ENCODE measurements at places on chromosomes 7 and 10. TPM values are rescaled to one million over a fixed set of nuclear protein-coding genes. Genes with fewer than 3 reads are reported as not detected.

Gene ZNF467
- 6.5 TPM for total RNA-seq

DNA sequence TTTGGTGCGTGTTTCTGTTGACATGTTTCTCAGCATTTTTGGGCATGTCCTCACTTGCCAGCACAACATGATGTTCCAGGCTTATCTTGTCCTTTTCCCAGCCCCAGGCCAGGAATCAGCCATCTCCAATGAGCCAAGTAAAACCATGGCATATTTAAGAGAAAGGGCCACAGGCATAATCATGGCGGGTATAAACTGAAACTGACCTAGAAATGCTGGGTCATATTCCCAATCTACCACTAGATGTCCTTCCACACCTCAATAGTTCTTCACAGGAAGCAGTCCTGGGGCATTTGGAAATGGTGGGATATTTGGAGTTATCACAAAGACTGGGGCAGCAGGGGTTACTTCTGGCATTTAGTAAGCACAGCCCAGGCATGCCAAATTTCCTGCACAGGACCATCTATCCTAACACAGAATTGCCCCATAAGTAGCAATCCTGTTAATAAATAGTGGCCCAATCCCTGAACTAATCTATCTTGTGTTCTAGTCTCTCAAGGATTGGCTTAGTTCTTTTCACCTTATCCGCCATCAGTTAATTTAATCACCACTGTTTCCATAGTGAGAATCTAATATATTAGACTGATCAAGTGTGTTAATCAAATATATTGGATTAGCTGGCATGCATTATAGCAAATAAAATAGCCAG, 101.6 kb downstream of the NPSR1 start:
- DNase-seq: peak; percentile 54
- H3K27me3 ChIP-seq: peaks cover 2% of the 10 kb centered on the region
- no peaks in the 10 kb centered on the region for H3K4me1 ChIP-seq
- no peak overlapping the region for H3K27ac ChIP-seq

DNA sequence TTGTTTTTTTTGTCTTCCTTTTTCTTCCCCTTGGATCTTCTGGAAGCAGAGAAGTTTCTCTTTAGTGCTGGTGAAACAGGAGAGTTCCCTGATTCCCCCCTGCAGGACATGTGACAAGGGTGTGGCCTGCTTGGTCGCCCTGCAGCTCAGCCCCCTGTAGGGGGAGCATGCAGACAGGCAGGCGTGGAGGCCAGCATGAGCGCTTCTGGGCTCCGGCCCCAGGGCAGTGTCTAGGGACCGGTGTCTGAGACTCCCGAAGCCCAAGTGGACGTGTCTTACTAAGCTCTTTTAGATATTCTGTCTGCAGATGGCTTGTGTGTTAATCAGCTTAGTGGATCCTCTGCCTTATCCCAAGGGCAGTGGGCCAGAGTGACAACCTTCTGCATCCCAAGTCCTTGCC, 26.1 kb downstream of the PRSS58 start:
- H3K36me3 ChIP-seq: no peaks in the 10 kb centered on the region
- no peak for DNase-seq
- H3K4me1 ChIP-seq: no peaks in the 10 kb centered on the region
- no peak overlapping the region for H3K27ac ChIP-seq

Gene TBXAS1
- total RNA-seq: 2.3 TPM

DNA sequence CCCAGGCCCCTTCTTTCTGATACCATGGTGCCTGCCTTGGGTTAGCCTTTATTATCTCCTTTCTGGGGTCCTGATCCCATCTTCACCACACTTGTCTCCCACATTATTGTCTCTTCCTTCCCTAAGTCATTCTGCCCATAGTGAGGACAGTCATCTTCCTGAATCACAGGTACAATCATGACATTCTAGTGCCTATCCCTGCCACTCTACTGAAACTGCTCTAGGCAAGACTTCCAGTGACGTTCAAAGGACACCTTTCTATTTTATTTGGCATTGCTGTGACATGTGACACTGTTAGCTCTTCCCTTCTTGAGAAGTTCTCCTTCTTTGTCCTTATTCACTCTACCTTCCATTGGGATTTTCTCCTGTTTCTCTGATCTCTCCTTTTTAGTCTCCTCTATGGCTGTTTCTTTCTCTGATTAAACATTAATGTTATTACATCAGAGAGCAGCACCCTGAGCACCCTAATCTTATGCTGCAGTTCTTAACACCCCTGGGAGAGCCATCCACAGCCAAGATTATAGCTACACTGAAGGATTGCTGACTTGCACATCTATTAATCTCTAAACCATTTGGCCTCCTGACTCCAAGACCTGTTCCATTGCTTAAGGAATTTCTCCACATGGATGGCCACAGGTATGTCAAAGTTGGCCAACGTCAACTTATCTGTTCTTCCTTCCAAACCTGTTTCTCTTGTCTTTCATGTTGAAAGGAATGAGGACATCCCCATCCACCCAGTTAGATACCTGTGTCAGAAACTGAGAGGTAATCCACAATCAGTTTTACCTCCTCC, 10.9 kb downstream of the MACC1 start:
- H3K4me1 ChIP-seq: peaks cover 4% of the 10 kb centered on the region
- no peaks in the 10 kb centered on the region for H3K27me3 ChIP-seq
- H3K27ac ChIP-seq: no peak overlapping the region
- no peak for DNase-seq
- H3K36me3 ChIP-seq: no peaks in the 10 kb centered on the region

DNA sequence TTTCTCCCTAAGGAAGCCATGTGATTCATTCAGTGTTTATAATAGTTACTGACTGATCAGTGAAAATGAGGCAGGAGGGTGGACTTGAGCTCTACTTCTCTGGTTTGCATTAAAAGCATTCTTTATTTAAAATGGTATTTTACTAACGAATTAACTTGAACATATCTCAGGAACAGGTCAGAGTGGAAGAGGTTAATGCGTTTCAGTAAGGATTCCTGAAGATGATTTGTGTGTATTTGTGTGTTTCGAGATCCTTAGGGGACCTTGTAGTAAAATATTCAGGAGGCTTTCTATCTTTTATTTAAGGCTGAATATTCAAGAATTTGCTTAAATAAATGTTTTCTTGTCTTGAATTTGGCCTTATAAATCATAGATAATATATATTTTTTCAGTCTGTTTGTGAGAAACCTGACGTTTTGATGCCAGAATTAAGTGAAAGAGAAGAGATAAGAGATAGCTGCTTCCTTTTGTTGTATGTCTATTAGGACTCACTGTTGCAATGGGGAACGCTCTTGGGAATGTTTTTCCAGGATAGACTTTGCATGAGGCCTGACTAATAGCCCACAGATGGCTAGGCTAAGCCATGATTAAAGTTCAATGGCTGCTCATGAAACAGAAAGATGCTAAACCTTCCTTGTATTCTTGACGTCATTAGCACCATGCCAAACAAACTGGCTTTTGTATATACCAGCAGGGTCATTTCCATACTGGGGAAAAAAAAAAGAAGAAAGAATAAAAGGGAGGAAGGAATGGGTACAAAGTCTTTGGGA, 93.8 kb upstream of the MTPN start:
- no peak overlapping the region for H3K27ac ChIP-seq
- no peaks in the 10 kb centered on the region for H3K4me1 ChIP-seq
- no peak for DNase-seq
- no peak overlapping the region for H3K4me3 ChIP-seq
- H3K27me3 ChIP-seq: no peaks in the 10 kb centered on the region
- no peaks in the 10 kb centered on the region for H3K36me3 ChIP-seq

GRCh38 chr7:29309041-29309854, 114.7 kb downstream of the CHN2 start:
- H3K27ac ChIP-seq: no peak overlapping the region
- no peaks in the 10 kb centered on the region for H3K36me3 ChIP-seq

- H3K27me3 ChIP-seq: no peaks in the 10 kb centered on the region
- H3K4me1 ChIP-seq: no peaks in the 10 kb centered on the region
- H3K4me3 ChIP-seq: no peak overlapping the region
- DNase-seq: no peak
- H3K36me3 ChIP-seq: no peaks in the 10 kb centered on the region
- H3K27ac ChIP-seq: no peak overlapping the region
Measured at GRCh38 chr7:72042855-72043254, 369.3 kb downstream of the CALN1 start.

GRCh38 chr10:71889388-71889987, 38.4 kb upstream of the PSAP start:
- DNase-seq: peak; percentile 32
- H3K4me3 ChIP-seq: no peak overlapping the region
- H3K36me3 ChIP-seq: no peaks in the 10 kb centered on the region
- H3K27ac ChIP-seq: peak overlapping the region; percentile 83

Gene HKDC1
- total RNA-seq: not detected

Gene PNLIPRP1
- not detected for total RNA-seq

GRCh38 chr7:82964150-82964882, 198.4 kb downstream of the PCLO start:
- H3K4me3 ChIP-seq: no peak overlapping the region
- no peak overlapping the region for H3K27ac ChIP-seq
- no peaks in the 10 kb centered on the region for H3K36me3 ChIP-seq
- H3K27me3 ChIP-seq: no peaks in the 10 kb centered on the region
- H3K4me1 ChIP-seq: no peaks in the 10 kb centered on the region
- no peak for DNase-seq

Gene OPN1SW
- not detected for total RNA-seq

Gene EEPD1
- total RNA-seq: 0.23 TPM

DNA sequence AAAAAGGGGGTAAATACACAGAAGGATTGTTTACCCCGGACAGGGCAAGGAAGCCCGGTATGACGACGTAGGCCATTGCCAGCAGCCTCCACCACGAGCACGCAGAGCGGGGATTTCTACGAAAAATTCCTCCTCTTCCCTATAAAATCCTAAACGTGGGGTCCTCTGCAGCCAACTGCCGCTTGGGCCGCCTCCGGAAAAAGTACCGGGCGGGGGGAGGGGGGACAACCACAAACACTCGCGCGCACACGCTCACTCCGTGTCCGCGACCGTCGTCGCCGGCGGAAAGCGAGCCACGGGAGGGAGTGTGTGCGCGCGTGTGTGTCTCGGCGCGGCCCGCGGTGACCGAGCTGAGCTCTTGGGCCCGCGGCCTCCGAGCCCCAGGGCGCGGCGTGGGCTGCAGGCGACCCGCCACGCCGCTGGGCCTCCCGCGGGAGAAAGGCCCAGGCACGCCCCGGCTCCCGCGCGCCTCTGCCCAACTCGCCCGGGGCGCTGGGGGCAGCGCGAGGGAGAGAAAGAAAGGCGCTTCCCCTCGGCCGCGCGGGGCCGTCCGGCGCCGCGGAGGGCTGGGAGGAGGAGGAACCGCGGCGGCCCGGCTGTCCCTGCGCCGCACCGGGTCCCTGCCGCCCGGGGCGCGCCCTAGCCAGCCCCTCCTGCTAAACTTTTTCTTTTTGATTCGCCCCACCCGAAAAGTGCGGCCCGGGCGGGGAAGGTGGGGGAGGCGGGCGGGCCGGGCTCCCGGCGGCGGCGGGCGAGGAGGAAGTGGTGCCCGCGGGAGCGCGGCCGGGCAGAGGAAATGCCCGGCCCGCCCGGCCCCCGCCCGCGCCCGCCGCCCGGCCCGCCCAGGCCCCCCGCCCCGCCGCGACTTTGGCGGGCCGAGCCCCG, 1.5 kb downstream of the CTBP2 start:
- H3K27ac ChIP-seq: peak overlapping the region; percentile 77
- peaks cover 40% of the 10 kb centered on the region for H3K4me1 ChIP-seq

- no peaks in the 10 kb centered on the region for H3K36me3 ChIP-seq
- H3K4me3 ChIP-seq: no peak overlapping the region
- no peak overlapping the region for H3K27ac ChIP-seq
- H3K27me3 ChIP-seq: peaks cover 1% of the 10 kb centered on the region
Measured at GRCh38 chr10:90602862-90603610, 254.8 kb downstream of the HTR7 start.

DNA sequence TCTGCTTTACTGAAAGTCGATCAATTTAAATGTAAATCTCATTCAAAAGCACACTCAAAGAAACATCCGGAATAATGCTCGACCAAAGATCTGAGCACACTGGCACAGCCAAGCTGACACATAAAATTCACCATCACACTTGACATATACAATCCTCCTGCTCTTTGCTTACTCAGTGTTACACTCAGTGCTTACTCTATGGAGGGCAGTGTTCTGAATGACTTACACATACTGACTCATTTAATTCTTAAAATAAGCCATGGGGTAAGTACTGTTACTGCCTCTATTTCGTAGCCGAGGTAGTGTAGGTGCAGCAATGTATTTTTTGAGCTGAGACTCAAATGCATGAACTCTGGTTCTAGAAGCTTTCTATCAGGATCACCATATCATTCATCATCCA, 421.5 kb upstream of the LRRN3 start:
- no peak for DNase-seq
- H3K27ac ChIP-seq: no peak overlapping the region
- no peaks in the 10 kb centered on the region for H3K36me3 ChIP-seq
